ENCODE measurements at places on chromosomes 1 and 21.

DNA sequence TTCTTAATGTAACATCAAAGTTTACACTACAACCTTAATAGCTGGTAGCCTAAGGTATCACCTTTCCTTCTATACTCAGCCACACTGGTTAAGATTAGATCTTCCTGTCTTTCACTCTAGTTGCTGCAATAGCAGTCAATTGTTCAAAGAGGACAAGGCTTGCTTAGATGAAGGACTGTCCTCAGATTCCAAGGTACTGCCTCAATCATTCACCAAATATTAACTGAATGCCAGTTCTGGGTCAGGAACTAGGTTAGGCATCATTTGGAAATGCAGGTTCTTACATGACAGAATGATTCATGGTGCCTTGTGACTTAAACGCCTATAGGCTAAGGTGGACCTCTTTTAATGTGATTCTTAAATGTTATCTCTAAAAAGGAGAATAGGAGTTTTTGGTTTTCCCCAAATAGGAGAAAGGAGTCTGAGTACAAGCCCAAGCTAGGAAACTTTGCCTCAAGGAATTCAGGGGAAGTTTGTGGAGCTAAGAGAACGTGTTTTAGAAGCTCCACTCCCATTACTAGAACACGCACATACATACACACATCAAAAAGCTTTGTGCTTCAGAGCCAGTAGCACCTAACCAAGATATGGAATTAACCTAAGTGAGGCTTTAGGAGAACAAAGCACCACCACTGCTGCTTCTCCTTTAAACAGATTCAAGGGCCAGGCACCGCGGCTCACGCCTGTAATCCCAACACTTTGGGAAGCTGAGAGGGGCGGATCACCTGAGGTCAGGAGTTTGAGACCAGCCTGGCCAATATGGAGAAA is 8.5 kb upstream of the WDR47 start:
- no peak for DNase-seq

DNA sequence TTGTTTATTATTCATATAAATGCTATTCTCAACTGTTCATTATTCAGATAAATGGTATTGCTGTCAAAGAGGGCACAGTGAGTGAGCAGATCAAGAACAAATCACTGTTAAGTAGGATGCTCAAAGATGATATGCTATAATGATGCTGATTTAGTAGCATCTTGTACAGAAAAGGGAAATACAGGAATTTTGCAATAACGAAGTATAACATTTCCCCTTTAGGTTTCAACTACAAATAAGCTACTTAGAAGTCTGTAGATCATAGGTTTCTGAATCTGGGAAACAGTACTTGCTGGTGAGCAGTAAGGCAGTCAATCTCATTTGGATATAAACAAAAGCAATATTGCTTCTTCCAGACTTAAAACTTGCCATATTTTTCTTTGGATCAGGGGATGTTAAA is 27.3 kb upstream of the RCOR3 start:
- no peak for DNase-seq

DNA sequence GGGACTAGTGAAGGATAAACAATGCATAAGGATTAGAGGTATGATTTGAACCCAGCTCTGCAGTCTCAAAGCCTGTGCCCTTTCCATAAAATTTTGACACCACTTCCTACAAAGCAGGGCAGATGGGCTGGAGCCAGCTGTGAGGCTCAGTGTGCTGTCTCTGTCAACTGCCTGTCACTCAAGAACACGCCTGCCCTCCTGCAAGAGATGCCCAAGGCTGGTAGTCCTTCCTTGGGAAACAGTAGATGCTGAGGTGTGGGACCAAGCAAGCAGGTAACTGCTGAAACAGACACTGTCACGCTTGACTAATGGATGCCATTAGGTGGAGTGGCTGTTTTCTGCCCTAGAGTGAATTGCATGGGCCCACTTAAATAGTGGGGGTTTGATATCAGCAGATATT is 402.0 kb downstream of the PTPRU start:
- DNase-seq = no peak

DNA sequence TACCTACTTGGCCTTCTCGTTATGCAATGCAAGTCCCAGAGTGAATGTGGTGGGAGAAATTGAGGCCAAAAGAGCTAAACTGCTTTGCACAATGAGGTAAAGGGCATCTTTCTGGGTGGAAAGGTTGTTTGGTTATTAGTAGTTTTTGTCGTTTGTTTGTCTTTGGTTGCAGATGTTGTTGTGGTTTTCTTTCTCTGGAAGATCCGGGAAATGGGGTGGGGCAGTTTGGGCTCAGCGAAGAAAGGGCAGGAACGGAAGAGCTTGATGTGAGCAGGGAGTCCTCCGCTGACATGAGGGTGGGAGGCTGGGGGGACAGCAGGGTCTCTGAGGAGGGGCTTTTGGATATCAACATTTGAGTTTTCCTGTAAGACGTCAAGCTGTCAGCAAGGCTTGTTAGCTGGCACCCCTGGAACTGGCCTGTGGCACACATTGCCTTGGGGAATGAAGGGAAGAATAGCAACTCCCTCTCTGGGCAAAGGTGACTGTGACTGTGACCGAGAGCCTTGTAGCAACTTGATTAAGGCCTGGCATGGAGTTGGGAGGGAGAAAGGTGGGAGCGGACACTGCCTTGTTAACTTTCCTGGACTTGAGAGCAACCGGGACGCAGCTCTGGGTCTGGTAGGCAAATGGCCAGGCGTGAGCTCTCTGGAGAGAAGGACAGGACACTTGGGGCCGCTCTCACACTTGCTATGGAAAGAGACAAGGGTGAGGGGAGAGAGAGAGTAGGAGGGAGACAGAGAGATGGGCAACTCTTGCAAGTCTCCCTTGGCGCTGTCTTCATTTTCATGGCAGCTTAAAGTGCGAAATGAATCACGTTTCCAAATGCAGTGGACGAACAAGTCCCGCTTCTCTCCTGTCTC is 15.4 kb upstream of the OPRD1 start:
- DNase-seq = no peak

GRCh38 chr1:77539519-77540142 is 142.8 kb downstream of the ZZZ3 start:
- no peak for DNase-seq

DNA sequence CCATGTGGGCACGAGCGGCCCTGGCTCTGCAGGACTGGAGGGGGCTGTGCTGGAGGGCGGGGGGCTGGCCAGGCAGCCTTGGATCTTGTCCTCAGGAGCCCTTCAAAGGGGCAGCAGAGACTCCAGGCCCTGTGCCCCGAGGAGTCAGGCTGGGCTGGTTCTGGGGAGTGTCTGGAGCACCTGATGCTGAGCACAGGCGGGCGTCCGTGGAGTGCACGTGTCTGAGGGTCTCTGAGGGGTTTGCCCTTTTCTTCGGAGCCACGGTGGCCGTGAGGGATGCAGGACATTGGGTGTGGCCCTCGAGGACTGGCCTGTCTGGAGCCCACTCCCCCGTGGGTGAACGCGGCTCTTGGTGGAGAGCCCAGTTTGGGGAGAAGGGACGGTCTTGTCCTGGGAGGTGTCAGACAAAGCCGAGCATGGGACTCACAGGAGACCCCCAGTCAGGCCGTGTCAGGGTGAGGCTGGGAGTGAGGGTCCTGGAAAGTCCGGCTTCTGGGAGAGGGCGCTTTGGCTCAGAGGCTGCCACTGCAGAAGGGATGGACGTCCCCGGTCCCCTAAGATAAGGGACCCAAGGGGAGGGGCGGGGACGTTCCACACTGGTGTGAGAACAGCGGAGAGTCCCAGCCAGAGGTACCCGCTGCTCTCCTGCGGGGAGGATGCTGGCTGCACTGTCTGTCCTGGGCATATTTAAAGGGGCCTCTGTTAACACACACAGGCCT is 60.8 kb downstream of the COL18A1 start:
- no peak for DNase-seq

DNA sequence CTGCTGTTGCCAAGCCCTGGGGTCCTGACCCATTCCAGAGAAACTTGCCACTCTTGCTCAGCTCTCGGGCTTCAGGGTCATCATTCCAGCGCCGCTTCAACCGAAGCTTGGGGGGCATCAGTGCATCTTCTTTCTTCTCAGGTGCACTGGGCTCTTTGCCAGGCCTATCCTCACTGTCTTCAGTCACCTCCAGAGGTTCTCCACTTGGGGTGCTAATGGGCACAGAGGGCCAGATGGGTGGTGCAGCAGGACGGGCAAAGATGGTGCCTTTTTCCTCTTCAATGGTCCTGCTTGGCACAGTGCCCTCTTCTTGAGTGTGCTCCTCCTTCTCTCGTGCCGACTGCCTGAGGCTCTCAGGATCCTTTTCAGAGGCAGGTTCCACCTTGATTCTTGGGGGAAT is 13.3 kb downstream of the ETV3 start:
- no peak for DNase-seq

GRCh38 chr1:55225228-55225627 is 10.1 kb upstream of the USP24 start:
- no peak for DNase-seq

DNA sequence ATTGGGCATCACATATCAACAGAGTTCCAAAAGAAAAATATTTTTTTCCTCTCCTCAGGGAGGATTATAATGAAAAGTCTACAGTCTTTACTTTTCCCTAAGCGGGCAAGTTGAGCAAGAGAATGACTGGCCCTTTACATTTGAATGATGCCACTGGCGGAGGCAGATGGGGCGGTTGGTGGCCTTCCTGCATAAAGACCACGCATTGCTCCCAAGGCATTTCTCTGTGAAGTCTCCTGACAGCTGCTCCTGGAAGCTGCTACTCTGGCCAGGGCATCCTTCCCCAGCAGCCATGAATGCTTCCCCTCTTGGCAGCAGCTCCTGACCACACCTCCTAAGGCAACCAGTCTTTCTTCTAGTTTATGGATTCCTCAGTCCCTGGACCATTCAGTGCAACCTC is 161.1 kb upstream of the RRP15 start:
- DNase-seq = no peak

- DNase-seq = no peak
Observed at GRCh38 chr1:184629266-184629665, 125.4 kb downstream of the EDEM3 start.

DNA sequence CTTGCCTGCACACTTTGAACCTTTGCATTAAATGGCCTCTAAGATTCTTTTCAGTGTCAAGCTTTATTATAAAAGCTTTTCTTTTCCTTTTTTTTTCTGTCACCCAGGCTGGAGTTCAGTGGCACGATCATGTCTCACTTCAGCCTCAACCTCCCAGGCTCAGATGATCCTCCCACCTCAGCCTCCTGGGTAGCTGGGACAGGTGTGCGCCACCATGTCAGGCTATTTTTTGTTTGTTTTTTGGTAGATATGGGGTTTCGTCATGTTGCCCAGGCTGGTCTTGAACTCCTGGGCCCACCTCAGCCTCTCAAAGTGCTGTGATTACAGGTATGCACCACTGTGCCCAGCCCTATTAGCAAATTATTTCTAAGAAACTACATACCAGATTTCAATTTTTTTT is 52.9 kb downstream of the GADD45A start:
- DNase-seq = no peak

GRCh38 chr1:67958472-67958871 is 92.0 kb downstream of the DIRAS3 start:
- no peak for DNase-seq
